CD4-positive, alpha-beta T cell treated with Interleukin-17A for 1 hour (primary cell): ENCODE measurements at places on chromosomes 1 and 21.

GRCh38 chr1:199261328-199261727 lies 622.5 kb downstream of the PTPRC start:
- DNase-seq: no peak

DNA sequence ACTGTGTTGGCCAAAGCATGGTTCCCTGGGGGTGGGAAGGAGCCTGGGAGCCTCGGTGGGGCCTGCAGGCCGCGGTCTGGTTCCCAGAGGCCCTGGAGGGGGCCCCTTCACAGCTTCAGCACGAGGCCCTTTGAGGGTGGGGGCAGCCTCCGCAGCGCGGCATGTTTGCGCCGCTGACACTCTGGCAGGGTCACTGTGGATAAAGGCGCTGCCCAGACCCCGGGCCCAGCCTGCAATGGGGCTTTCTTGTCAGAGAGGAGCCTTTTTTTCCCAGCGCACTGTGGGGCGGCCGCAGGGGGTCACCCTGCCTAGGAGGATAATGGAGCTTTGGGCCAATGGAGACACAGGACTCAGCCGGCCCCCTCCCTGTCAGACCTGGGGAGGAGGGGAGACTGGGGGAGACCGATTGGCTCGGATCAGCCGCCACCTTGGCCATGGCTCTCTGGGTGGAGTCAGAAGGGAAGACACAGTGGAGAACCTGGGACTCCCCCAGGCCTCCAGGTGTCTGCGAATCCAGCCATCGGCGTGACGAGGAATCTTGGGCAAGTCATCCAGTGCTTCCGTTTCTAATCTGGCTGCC lies 26.0 kb downstream of the EPHB2 start:
- no peak for DNase-seq

- no peak for DNase-seq
Observed at GRCh38 chr1:235702412-235702811, 52.8 kb upstream of the GNG4 start.

- peak; percentile 35 for DNase-seq
Observed at GRCh38 chr1:225928186-225929175, 4.4 kb upstream of the PYCR2 start.

GRCh38 chr1:21278860-21279845 lies 11.1 kb downstream of the ECE1 start:
- DNase-seq: no peak

DNA sequence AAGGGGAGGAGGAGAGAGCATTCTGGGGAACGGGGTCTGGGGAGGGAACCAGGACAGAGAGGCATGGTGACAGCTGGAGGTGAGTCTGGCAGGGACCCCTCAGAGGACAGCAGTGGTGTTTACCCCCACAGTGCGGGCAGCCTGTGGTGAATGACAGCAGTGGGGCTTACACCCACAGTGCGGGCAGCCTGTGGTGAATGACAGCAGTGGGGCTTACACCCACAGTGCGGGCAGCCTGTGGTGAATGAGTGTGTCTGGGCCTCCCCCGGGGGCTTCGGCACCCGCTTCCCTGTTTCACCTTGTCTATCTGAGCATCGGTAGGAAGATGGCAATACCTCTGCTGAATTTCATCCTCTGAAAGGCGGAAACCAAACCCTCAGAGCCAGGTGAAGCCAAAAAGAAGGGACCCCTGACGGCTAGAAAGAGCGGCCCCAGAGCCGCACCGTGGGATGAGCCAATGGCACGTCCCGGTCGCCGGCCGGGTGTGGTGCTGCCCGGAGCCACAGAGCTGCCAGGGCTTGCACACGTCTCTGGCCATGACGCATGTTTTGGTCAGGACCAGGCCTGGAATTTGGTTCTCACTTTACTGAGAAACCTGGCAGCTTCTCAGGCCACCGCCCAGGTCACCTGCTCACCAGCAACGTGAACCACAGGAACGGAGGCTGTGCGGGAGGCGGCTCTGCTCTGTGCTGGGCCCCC lies 54.1 kb downstream of the SIK1 start:
- DNase-seq: no peak

- no peak for DNase-seq
Observed at GRCh38 chr21:43971201-43971991, 40.7 kb upstream of the TRAPPC10 start.

GRCh38 chr1:65399003-65399402 lies 21.5 kb upstream of the LEPR start:
- DNase-seq: no peak

DNA sequence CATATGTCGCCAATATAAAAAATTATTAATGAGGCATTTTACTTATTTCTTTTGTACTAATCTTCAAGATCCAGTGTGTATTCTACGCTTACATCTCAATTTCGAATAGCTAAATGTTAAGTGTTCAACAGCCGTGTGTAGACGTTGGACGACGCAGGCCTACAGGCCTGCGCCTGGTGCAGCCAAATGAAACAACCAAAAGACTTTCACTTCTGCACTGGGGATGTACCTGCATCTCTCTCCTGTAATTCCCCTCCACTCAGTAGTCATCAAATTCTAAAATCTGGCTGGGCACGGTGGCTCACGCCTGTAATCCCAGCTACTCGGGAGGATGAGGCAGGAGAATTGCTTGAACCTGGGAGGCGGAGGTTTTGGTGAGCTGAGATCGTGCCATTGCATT lies 76.8 kb upstream of the HNRNPU start:
- no peak for DNase-seq

- no peak for DNase-seq
Observed at GRCh38 chr1:26412180-26412840, 1.7 kb downstream of the LIN28A start.
